ENCODE measurements at places on chromosomes 7 and 10. TPM values are rescaled to one million over a fixed set of nuclear protein-coding genes. Genes with fewer than 3 reads are reported as not detected.

GRCh38 chr7:100607111-100607510 lies 4.9 kb downstream of the PCOLCE start:
- H3K4me1 ChIP-seq: peaks cover 24% of the 10 kb centered on the region
- no peak overlapping the region for H3K27ac ChIP-seq
- no peaks in the 10 kb centered on the region for H3K36me3 ChIP-seq

GRCh38 chr10:75651417-75651816 lies 220.0 kb downstream of the LRMDA start:
- no peaks in the 10 kb centered on the region for H3K36me3 ChIP-seq
- peaks cover 12% of the 10 kb centered on the region for H3K4me1 ChIP-seq
- H3K27me3 ChIP-seq: no peaks in the 10 kb centered on the region
- no peak for DNase-seq
- no peak overlapping the region for H3K27ac ChIP-seq

GRCh38 chr7:1533547-1534329 lies 3.2 kb downstream of the MAFK start:
- H3K27me3 ChIP-seq: no peaks in the 10 kb centered on the region
- peak overlapping the region; percentile 98 for H3K27ac ChIP-seq
- peaks cover 32% of the 10 kb centered on the region for H3K4me1 ChIP-seq
- H3K4me3 ChIP-seq: peak overlapping the region; percentile 81

GRCh38 chr10:94011296-94011695 lies 17.6 kb downstream of the PLCE1 start:
- no peaks in the 10 kb centered on the region for H3K4me1 ChIP-seq
- no peak overlapping the region for H3K27ac ChIP-seq
- no peak for DNase-seq

DNA sequence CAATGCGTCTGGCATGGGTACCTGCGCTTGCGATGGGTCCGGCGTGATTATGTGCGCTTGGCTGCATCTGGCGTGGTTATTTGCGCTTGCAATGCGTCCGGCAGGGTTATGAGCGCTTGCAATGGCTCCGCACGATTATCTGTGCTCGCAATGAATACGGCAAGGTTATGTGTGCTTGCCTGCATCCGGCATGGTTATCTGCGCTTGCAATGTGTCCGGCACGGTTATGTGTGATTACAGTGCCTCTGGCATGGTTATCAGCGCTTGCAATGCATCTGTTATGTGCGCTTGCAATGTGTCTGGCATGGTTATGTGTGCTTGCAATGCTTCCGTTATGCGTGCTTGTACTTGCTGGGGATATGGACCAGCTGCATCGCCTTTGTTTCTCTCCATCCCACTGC lies 37.7 kb downstream of the RBAK start:
- no peaks in the 10 kb centered on the region for H3K36me3 ChIP-seq
- no peak for DNase-seq
- peaks cover 5% of the 10 kb centered on the region for H3K4me1 ChIP-seq
- no peak overlapping the region for H3K27ac ChIP-seq

DNA sequence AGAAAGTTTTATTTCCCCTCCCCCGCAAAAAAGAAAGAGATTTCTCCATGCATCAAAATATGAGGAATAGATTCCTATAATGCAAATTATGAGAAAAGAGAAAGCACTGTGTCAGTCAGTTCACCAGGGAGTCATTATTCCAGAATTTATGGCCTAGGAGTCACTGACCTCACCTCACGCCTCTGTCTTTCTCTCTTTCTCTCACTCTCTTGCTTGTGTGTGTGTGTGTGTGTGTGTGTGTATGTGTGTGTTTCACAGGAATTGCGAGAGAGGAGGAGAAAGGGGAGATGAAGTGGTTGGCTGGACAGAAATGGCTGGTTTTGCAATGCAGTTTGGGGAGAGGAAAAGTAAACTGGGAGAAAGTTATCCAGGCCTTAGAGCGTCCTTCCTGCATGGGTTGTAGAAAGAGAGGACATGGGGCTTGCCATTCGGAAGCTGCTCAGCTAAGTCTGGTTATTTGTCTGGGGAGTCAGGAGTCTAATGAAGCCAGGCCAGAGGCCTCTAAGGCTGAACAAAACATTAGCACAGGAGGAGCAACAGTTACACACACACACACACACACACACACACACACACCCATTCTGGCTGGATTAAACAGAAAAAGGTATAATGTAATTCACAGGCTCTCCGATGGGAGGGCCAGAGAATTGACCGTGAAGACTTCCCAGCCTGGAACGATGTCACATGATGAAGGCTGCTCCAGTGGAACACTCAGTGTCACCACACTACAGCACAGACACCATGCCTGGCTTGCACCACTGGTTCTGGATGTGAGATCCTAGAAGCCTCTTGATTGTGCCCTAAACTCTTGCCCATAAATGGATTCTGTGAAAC lies 12.8 kb upstream of the FFAR4 start:
- H3K4me1 ChIP-seq: peaks cover 40% of the 10 kb centered on the region
- H3K27ac ChIP-seq: no peak overlapping the region
- H3K27me3 ChIP-seq: no peaks in the 10 kb centered on the region
- no peak for DNase-seq

DNA sequence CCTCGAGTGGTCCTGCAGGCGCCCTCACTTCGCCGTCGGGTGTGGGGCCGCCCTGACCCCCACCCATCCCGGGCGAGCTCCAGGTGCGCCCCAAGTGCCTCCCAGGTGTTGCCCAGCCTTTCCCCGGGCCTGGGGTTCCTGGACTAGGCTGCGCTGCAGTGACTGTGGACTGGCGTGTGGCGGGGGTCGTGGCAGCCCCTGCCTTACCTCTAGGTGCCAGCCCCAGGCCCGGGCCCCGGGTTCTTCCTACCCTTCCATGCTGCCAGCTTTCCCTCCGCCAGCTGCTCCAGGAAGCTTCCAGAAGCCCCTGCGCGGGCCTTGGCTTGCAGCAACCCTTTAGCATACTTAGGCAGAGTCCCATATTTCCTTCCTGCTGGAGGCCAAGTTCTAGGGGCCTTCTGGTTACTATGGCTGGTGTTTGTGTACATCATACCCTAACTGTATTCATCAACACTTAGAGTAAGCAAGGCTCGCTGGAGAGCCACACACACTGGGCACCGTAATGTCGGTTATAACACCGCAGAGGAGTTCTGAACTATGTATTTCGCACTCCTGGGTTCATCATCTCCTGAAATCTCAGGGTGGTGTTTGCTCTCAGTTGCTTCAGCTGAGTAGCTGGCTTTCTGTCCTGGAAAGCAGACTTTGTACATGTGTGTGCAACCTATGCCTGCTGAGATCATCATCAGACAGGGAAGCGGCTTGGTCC lies 471 bp downstream of the MGMT start:
- H3K4me3 ChIP-seq: peak overlapping the region; percentile 77
- H3K4me1 ChIP-seq: peaks cover 12% of the 10 kb centered on the region
- no peak overlapping the region for H3K27ac ChIP-seq

- no peaks in the 10 kb centered on the region for H3K36me3 ChIP-seq
- H3K27ac ChIP-seq: no peak overlapping the region
- H3K4me1 ChIP-seq: peaks cover 8% of the 10 kb centered on the region
- no peak overlapping the region for H3K4me3 ChIP-seq
- peaks cover 89% of the 10 kb centered on the region for H3K27me3 ChIP-seq
Measured at GRCh38 chr7:155467846-155468784, 10.2 kb downstream of the EN2 start.

DNA sequence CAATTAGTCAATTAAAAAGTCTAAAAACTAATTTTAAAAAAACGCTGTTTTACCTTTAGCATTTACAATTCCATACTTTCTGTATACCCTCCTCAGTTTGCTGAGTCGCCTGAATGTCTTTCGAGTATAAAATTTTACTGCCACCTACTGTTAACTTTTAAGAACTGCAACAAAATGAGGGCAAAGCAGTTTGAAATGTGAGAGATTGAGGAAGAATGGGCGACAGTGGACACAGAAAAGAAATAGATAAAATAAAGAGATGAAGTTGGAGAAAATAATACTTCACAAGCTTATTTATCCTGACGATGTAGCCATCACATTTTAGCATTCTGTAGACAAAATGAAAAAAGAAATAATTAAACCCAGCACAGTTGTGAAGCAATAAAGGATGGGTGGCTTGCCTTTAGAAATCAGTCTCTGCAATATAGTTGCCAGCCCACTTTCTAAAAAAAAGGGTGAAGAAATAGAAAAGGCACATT lies 110.8 kb upstream of the PTN start:
- H3K27me3 ChIP-seq: no peaks in the 10 kb centered on the region
- no peak for DNase-seq
- H3K4me1 ChIP-seq: no peaks in the 10 kb centered on the region
- H3K36me3 ChIP-seq: no peaks in the 10 kb centered on the region
- H3K27ac ChIP-seq: no peak overlapping the region
- H3K4me3 ChIP-seq: no peak overlapping the region

DNA sequence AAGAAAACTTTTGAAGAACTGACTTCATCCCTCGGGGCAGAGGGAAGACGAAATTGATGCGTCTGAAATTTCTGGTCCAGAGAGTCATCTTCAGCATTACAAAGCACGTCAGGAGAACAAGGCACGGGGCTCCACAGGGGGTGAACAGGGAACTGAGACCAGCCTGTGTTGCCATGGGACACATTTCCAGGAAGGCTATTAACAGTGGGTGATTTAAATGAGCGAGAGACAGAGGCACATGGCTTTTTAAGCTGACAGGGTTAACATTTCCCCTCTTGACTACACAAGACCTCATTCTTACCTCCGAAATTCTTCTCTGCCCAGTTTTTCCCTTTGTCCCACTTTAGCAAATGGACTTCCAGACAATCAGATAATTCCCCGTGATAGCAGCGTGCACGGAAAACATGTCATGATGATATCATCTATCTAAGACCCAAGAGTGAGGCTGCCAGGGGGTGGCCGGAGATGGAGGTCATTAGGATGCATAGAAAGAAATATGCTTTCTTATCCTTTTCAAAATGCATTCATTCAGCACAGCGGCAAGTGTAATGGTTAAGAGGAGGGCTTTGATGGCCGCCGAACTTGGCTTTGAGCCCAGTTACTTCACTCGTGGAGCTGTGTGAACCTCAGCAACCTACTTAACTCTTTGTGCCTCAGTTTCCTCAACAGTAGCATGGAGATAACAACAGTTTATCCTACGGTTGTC lies 248.0 kb downstream of the PRPF18 start:
- no peak overlapping the region for H3K4me3 ChIP-seq
- no peaks in the 10 kb centered on the region for H3K27me3 ChIP-seq
- H3K27ac ChIP-seq: no peak overlapping the region
- H3K36me3 ChIP-seq: no peaks in the 10 kb centered on the region

DNA sequence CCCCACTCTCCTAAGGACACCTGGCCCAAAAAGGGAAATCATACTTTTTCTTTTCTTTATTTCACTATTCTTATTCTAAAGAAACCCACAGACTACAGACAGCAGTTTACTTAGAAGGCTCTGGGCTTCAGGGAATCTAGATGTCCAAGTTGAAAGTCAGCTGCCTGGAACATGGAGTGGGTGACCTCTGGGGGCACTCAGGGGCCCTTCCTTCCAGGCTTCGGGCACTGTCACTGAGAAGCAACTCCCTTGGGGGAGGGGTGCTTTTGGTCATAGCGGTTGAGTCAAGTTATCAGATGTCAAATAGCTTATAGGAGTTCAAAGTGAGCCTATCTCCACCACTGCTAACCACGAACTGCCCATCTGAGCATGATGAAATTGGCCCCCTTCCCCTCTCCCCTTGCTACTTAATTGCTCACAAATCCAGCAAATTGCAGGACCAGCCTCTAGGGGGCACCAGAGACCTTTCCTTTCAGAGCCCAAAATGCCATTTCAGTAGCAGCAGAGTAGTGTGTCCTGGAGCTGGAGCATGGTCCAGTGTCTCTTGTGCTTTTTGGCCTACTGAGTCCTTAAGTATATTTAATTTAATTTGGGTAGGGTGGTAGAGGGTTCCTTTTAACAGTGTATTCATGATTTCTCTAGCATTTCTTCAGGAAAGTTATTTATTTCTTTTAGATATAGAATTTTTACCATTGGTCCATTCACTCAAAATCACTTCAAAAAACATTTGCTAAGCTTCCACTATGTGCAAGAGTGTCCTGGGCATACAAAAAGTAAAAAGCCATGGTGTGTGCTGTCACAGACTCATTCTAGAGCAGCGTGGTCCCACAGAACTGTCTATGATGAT lies 463.8 kb downstream of the KCNMA1 start:
- no peak overlapping the region for H3K27ac ChIP-seq
- no peaks in the 10 kb centered on the region for H3K36me3 ChIP-seq
- no peak overlapping the region for H3K4me3 ChIP-seq
- no peaks in the 10 kb centered on the region for H3K4me1 ChIP-seq

GRCh38 chr7:78222001-78222751 lies 423.6 kb downstream of the PHTF2 start:
- no peaks in the 10 kb centered on the region for H3K27me3 ChIP-seq
- H3K4me3 ChIP-seq: no peak overlapping the region
- H3K4me1 ChIP-seq: no peaks in the 10 kb centered on the region
- H3K27ac ChIP-seq: no peak overlapping the region
- no peaks in the 10 kb centered on the region for H3K36me3 ChIP-seq
- no peak for DNase-seq

DNA sequence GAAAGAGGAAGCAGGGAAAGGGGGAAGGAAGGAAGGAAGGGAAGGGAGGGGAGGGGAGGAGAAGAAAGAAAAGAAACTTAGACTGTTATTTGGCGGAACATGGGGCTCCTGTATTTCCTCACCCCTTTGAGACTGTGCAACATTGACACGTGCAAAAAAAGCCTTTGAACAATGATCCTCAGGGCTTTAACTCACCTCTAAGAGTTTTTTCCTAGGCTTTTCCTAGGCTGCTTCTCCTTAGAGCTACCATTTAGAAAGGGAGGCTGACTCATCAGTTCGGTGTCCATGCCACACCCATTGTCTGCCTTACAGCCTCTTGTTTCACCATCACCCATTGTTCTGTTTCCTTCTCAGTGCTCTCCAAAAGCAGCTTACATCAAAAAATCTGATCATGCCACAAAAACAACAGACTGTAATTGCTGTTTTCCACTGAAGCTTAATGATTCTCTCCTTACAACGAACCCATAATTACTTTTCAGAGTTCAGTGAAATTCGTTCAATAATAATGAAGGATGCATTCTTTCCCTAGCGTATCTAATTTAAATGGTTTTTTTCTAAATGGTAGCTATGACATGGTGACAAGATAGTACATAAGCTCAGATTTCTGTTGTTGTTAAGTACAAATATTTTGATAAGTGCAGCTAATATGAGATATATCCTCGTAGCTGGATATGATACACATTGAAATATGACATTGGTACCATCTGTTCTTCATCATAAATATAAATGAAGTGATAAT lies 90.8 kb downstream of the PRLHR start:
- H3K27ac ChIP-seq: no peak overlapping the region
- H3K36me3 ChIP-seq: no peaks in the 10 kb centered on the region
- peak; percentile 44 for DNase-seq
- H3K4me3 ChIP-seq: no peak overlapping the region
- peaks cover 48% of the 10 kb centered on the region for H3K4me1 ChIP-seq

- peaks cover 32% of the 10 kb centered on the region for H3K4me1 ChIP-seq
- no peak for DNase-seq
- H3K4me3 ChIP-seq: no peak overlapping the region
Measured at GRCh38 chr7:37285706-37286453, 162.8 kb downstream of the ELMO1 start.

- H3K27me3 ChIP-seq: no peaks in the 10 kb centered on the region
- peak; percentile 5 for DNase-seq
- no peak overlapping the region for H3K4me3 ChIP-seq
- H3K4me1 ChIP-seq: no peaks in the 10 kb centered on the region
Measured at GRCh38 chr10:34474009-34474376, 341.1 kb downstream of the PARD3 start.

The TAS2R3 gene
- polyA plus RNA-seq: not detected

The IRF5 gene
- polyA plus RNA-seq: 155 TPM

The CYP3A4 gene
- polyA plus RNA-seq: not detected

The OR2A12 gene
- not detected for polyA plus RNA-seq

The NKX1-2 gene
- not detected for polyA plus RNA-seq

The HABP2 gene
- not detected for polyA plus RNA-seq

The CHN2 gene
- polyA plus RNA-seq: 26.6 TPM

The SYT15 gene
- polyA plus RNA-seq: 0.23 TPM
